ENCODE measurements at places on chromosomes 5 and 9.

GRCh38 chr5:980001-980588, 28.5 kb upstream of the NKD2 start:
- no peak for DNase-seq

DNA sequence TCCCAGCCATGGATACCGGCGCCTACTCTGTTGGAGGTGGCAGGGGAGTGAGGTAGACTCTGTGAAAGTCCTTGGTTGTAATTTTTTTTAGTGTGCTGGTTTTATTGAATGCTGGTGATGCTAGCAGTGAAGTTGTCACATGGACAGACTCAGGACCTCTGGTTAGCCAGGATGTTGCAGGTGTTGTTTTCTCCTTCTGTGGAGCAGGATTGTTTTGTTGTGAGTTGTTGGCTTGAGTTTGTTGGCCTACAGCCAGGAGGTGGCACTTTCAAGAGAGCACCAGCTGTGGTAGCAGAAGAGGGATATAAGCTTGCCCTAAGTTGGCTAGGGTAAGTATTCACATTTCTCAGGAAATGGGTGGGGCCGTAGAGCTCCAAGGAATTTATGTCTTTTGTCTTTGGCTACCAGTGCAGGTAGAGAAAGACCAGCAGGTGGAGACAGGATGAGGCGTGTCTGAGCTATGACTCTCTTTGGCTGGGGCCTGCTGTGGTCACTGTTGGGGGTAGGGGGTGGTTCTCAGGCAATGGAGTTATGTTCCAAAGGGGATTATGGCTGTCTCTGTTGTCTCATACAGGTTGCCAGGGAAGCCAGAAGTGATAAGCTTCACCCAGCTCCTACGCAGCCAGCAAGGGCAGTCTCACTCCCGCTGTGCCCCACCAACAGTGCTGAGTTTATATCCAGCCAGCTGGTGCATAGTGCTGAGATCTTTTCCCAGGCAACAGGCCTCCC, 248.7 kb downstream of the TAF11L14 start:
- peak; percentile 8 for DNase-seq

- DNase-seq = peak; percentile 83
Observed at GRCh38 chr5:103582364-103582763, 19.8 kb upstream of the NUDT12 start.

- no peak for DNase-seq
Observed at GRCh38 chr5:74275171-74275992, 365.1 kb downstream of the ENC1 start.

DNA sequence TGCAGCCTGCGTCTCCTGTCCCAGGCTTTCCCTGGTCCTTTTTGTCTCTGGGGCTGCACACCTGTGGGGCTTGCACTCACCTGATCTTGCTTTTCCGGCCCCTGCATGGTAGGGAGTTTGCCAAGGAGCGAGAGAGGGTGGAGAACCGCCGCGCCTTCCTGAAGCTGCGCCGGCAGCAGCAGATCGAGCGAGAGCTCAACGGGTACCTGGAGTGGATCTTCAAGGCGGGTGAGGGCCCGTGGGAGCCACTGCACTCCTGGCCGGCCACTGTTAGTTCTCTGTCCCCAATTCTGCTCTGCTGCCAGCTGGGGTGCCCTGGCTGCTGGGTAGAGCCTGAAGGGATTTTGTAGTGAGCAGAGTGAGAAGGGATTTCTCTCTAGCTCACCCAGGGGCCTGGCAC, 78.0 kb downstream of the CACNA1B start:
- no peak for DNase-seq

GRCh38 chr5:175385691-175386362, 58.2 kb downstream of the DRD1 start:
- DNase-seq = no peak

GRCh38 chr9:134987376-134987775, 69.7 kb upstream of the FCN1 start:
- DNase-seq = no peak

DNA sequence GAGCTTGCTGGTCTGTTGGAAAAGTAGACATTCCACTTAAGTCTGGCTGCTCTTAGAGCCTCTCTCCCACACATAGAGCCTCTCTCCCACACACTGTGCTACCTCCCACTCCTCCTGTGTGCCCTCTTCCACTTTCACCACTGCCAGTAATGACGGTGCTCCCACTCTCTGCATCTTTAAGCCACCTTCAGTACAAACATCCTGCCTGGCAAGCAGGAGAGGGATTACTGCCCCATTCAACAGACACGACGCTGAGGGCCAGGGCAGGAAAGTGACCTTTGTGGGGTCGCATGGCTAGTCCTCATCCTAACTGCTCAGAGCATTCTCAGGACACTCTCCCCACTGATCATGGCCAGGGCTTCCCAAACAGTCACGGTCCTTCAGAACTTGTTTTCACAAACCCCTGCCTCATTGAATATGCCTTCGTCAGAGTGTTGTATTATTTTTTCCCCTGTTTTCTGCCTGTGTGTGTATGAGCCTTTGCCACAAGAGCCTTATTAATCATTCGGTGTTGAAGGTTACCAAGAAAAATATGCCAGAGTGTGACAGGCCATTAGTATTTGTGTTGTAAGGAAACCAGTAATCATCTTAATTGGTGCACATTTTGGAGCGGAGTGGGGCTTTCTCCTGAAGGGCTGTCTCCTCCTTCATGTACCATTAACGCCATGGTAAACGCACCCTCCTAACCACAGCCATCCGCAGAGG, 87.1 kb upstream of the SAP30L start:
- DNase-seq = no peak

DNA sequence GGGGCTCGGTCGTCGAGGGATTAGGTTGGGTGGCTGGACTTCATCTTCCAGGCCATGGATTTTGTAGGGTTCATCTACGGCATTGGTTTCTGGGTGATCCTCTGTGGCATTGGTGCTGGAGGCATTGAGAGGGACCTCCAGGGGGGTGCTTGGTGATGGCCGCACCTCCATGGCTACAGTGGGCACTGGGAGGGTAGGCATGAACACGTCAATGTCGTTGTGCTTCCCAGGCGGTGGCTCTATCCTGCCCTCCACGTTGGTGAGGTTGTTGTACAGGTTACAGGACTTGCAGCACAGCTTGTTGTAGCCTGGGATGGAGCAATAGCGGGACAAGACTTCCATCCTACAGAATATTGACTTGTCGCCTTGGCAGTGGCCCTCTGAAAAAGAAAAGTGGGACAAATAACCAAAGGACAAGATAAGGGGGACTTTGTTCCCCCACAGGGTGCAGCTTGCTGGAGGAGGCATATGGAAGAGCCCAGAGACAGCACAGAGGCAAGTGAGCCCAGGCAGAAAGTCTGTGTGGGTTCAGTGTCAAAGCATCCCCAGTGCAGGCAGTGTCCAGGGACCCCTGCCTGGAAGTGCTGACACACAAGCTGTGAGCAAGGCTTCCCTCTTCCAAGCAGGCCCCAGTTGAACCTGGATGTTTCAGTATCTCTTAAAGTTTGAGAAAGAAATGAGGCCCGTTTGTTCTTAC, 53.9 kb downstream of the ZNF354C start:
- DNase-seq = no peak

- peak; percentile 42 for DNase-seq
Observed at GRCh38 chr9:89878687-89879086, 273.9 kb downstream of the GADD45G start.

GRCh38 chr9:29775491-29775890, 2202.2 kb upstream of the C9orf72 start:
- no peak for DNase-seq

DNA sequence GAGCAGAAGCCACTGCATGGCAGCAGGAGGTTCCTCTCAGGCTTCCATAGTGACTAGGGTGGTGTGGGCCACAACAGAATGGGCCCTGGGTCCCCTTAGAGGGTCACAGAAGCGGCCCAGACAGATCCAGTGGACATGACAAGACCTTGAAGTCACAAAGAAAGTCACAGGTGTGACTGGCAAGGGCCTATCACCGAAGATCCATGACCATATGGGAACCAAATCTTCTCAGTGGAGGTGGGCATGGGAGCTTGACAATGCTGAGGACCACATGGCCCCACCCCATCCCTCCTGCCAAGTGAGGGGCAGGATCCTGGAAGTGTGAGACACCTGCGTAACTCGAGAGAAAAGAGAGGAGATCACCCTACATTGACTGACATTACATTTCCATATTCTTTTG, 332.4 kb downstream of the MSX2 start:
- DNase-seq = no peak

DNA sequence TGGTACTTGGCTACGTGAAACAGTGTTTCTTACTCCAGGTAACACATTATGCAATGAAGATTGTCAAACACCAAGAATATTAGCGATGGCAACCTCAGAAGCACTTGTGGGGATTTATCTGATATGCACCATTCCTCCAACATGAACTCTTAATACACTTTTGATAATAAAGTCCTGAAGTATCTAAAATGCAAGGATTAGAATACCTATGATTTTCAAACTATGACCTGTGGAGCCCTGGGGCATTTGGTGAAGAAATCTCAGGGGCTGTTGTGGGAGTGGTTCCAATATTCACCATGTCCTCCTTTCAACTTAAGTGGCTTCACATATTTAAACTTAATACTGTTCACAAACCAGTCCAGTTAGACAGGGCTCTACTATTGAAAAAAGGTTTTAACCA, 214.6 kb upstream of the POU5F2 start:
- DNase-seq = no peak
